D341Med (cell line): ENCODE measurements at places on chromosomes 7 and 10.

DNA sequence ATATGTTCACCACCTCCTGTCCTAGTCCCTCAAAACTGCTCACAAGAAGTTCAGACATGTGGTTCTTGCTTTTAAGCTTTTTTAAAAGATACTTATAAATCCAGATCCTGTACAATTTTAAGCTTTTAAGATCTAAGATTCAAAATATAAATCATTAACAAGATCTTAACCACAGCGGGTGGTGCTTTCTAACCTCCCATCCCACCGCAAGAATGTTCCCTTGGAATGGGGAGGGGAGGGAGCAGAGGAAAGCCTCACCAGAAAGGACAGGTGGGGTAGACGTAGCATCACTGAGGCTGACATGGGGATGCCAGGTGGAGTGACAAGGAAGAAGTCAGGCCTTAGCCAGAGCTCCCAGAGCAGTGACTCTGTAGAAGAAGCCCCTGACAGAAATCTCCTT is 133.5 kb downstream of the C1GALT1 start:
- no peak for DNase-seq

GRCh38 chr7:54964136-54964535 is 54.7 kb upstream of the EGFR start:
- no peak for DNase-seq

GRCh38 chr7:31109751-31110150 is 57.6 kb downstream of the ADCYAP1R1 start:
- no peak for DNase-seq

- no peak for DNase-seq
Measured at GRCh38 chr10:13690281-13690825, 103.6 kb downstream of the PRPF18 start.

GRCh38 chr7:110888641-110889040 is 202.3 kb upstream of the LRRN3 start:
- no peak for DNase-seq

- no peak for DNase-seq
Measured at GRCh38 chr10:95767884-95768556, 12.1 kb downstream of the ENTPD1 start.

GRCh38 chr7:45081670-45081974 is 7.1 kb downstream of the NACAD start:
- no peak for DNase-seq

DNA sequence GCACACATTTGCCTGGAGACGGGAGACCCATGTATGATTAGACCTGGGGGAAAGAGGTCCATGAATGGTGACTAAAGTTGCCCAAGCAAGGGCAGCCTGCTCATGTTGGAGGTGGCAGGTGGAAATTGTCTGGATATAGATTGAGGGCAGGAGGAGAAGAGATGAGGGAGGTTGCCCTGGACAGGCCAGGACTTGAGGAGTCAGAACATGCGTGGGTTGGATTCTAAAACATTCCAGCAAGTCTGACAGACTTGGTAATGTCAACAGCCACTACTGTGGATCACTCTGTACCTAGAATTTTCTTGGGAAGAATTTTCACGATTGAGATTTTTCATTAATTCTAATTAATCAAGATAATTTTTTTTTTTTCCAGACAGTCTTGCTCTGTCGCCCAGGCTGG is 19.1 kb upstream of the SVOPL start:
- DNase-seq: no peak

GRCh38 chr10:130804778-130805634 is 506.5 kb downstream of the TCERG1L start:
- no peak for DNase-seq

DNA sequence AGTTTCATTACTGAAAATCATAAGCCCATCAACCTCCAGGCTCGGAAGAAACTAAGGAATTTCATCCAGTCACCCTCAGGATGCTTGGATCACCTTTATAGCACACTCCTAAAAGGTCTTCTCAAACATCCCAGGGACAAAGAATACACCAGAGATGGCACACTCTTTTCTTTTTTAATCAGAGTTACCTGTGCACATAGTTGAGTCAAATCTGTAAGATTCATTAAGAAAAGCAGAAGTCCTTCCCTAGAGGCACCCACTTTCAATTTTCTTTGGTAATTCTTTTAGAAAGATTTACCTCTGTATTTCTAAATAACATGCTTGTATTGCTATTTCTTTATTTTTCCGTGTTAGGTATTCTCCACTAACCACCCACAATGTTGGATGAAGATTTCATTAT is 50.6 kb upstream of the IL6 start:
- DNase-seq: no peak
